ENCODE measurements at places on chromosomes 4 and X.

DNA sequence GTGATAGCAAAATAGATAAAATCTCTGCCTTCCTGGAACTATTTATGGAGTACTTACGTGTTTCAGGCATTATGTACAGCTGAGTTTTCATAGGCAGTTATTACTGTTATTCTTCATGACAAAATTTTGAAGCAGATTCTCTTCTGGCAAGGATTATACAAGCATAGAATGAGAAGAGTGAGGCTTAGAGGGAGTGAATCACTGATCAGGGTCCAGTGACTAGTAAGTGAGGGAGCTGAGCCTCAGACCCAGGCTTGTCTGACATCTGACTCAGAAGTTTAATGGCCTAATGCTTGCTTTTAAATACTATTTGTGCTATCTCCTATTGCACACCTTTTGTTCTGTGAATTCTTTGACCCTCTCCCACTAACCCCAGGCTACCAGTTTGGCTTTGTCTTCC is 110.6 kb downstream of the DTHD1 start:
- DNase-seq: no peak

- DNase-seq: no peak
Measured at GRCh38 chrX:65871671-65872311, 168.1 kb downstream of the VSIG4 start.

DNA sequence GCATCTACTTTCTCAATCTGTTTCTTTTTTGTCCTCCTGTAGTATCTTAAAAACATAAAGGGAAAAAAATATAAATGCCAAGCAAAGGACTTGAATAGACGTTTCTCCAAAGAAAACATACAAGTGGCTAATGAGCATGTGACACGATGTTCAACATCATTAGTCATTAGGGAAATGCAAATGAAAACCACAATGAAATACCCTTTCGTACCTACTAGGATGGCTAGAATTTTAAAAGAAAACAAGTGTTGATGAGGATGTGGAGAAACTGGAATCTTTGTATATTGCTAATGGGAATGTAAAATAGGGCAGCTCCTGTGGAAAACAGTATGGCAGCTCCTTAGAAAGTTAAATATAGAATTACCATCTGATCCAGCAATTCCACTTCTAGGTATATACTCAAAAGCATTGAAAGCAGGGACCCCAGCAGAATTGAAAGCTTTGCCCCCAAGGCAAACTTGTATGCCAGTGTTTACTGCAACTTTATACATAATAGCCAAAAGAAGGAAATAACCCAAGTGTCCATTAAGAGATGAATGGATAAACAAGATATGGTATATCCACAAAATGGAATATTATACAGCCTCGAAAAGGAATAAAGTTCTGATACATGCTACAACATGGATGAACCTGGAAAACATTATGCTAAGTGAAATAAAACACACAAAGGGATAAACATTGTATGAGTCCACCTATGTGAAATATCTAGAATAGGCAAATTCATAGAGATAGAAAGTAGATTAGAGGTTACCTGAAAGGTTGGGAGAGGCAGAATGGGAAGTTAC is 138.3 kb downstream of the SH3KBP1 start:
- no peak for DNase-seq

GRCh38 chrX:39534949-39535348 is 562.8 kb downstream of the BCOR start:
- DNase-seq: no peak

GRCh38 chr4:176432811-176433540 is 113.2 kb downstream of the SPCS3 start:
- DNase-seq: no peak

DNA sequence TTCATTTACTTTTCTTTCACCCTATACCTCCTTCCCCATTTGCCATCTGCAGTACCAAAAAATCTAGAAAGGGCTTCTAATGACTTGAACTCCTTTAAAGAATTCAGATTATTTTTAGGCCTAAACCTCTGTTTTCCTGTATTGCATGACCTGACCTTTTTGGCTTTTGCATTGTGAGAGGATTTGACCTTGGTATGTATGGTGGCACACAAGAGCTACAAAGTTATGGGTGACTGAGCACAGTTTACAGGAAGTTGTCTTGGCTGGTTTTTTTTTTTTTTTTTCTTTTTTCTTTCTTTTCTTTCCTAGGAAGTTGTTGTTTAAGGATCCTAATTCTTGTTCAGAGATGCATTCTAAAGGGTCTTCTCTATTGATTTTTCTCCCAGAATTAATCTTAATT is 32.0 kb upstream of the MTMR8 start:
- no peak for DNase-seq

Measured in stimulated activated CD8-positive, alpha-beta memory T cell treated with anti-CD3 and anti-CD28 coated beads, Interleukin-2, amount 100 ng/mL, for 1 hour (primary cell).